Neural cell (in vitro differentiated cells): ENCODE measurements at places on chromosomes 2 and 18. TPM values are rescaled to one million over a fixed set of nuclear protein-coding genes. Genes with fewer than 3 reads are reported as not detected.

NBEAL1 gene
- polyA plus RNA-seq = 5.2 and 7.9 TPM in 2 replicates

NDC80 gene
- 1.7 and 1.9 TPM in 2 replicates for polyA plus RNA-seq

HTRA2 gene
- 126 and 141 TPM in 2 replicates for polyA plus RNA-seq

DRC1 gene
- 0.16 TPM in 1 of 2 replicates, not detected in the other for polyA plus RNA-seq

SCRN3 gene
- polyA plus RNA-seq = 56.7 and 57.1 TPM in 2 replicates
